Stimulated activated naive CD8-positive, alpha-beta T cell treated with anti-CD3 and anti-CD28 coated beads, Interleukin-15, Interleukin-2, amounts not matched to agents 100 U/mL and 50 U/mL, for 24 hours (primary cell): ENCODE measurements at places on chromosomes 11 and 22.

DNA sequence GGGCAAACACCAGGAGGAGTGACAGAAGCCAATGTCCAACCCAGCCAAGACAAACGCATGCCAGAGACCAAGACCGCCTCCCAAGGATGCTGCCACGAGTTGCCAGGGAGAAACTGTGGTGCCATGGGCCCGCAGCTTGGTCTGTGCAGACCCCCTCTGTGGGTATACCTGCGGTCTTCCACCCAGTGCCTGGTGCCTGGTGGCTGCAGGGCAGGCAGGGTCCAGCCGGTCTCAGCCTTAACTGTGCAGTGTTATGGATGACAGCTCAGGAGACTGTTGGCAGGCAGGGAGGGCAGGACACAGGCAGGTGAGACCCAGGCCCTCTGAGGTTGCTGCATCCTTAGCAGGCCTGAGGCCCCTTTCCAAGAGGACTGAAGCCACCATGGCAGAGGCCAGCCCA lies 97.9 kb downstream of the MED15 start:
- no peak for DNase-seq

GRCh38 chr22:38712486-38713207 lies 6.9 kb downstream of the GTPBP1 start:
- DNase-seq: no peak

DNA sequence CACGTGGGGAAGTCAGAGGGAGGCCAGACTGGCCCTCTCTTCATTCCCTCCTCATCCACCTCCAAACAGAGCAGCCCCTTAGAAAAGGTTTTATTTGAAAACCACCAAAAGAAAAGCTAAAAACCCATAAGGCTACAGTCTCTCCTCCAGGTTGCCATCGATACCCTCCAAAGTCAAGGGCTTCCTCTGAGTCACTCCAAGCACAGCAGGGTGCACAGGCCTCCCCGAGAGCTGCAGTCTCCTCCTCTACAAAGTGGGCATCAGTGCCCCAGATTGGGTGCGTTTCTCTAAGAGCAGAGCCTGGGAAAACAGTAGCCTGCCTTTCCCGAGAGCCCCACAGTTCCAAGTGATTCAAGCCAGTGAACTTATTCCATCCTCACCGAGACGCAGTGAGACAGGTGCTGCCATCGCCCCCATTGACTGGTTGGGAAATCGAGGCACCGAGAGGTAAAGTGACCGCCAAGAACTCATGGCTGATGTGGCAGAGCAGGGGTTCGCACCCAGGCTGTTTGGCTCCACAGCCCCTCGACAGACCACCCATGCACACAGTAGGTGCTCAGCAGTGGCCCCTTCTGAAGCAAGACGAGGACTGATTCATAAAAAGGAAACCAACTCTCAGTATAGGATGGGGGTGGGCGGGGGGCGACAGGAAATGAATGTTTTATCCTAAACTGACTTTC lies 91.7 kb upstream of the SHISAL1 start:
- no peak for DNase-seq

DNA sequence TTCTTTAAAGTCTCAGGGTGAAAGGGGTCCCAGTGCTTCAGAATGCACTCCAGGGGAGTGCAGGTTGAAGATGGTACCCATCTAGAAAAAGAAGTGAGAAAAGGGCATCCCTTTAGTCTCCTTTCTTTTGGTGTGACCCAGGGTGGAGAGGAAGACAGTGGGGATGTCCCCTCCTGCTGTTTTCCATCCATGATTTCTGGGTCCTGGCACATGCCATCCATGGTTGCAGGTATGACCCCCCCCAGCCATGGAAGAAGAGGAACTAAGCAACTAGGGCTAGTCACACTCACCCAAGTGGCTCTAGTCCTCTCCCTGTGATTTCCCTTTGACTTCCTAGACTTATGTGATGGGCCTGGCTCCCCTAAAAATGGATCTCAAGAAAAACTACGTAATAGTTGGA lies 15.9 kb upstream of the EI24 start:
- no peak for DNase-seq

DNA sequence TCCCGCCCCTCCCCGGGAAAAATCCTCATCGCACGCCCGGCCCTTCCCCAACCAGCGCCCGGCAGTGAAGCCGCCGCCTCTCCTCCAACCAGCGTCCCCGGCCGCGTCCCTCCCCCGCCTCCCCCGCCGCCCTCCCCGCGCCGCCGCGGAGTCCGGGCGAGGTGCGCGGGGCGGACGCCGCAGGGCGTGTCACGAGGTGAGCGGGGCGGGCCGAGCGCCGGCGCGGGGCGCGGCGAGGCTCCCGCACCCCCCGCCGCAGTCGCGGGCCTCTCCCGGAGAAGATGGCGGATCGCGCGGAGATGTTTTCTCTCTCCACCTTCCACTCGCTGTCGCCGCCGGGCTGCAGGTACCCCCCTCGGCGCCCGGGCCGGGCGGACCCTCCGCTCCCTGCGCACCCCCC lies at the start of gene MAPK8IP2:
Gene MAPK8IP2 (plus strand): TSS at position 256 of the 400 bp plus-strand sequence. CDS start 26 bp downstream, at position 282.
- DNase-seq: no peak

GRCh38 chr11:8642196-8642841 lies 40.1 kb downstream of the TRIM66 start:
- no peak for DNase-seq

DNA sequence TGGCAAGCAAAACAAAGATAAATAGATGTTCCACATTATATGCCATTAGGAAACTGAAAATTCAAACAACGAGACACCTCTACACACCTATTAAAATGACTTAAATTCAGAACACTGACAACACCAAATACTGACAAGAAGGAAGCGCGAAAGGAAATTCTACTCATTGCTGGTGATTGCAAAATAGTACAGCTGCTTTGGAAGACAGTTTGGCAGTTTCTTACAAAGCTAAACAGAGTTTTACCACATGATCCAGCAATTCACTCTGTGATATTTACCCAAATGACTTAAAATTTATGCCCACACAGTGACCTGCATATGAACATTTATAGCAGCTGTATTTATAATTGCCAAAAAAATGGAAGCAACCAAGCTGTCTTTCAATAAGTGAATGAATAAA lies 232.6 kb downstream of the CASP12 start:
- DNase-seq: no peak

DNA sequence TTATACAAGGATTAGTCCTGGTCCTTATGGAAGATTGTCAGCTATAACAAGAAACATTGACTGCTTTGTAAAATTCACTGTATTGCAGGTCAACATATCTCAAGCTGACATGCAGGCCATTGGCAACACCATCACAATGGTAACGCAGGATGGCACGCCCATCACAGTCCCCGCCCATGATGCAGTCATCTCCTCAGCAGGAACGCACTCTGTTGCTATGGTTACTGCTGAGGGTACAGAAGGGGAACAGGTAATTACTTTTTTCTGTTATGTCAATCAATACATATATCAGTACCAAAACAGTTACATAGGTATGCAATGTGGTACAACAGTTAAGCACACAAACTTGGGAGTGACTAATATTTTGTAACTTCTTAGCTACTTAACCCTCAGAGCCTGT lies 55.3 kb downstream of the ZNF143 start:
- DNase-seq: no peak

DNA sequence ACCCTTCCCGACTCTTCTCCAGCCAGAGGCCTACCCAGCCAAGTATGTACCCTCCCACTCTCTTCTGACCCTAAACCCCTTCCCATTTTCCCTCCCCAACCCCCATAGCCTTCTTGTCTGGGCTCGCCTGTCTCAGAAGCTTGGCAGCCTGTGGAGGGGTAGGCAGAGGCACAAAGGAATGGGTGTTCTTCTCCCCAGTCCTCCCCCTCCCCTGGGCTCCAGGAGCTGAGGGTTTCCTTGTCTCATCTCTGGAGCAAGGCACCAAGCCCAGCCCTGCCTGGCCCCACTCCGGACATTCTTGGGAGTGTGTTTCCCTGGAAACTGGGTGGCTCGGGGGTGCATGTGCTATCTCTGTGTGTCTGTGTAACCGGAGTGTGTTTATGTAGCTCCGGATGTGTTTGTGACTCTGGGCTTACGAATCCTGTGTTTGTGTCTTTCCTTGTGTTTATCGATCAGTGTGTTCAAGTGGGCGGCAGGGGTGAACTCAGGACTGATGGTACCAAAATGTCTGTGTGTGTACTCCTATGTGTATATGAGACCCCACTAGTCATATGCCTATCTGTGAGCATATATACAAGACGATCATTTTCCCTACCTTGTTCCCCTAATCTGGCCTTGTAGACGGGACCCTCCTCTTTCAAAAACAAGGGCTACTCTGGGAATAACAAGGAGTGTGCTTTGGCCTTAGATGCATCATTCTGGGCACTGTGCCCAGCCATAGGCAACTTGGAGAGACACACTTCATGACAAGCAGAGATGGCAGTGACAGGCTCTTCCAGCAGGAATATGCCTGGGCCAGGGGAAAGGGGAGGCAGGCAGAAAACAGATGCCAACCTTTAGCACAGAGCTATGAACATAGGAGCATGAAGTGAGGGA lies 10.9 kb downstream of the PHLDB1 start:
- DNase-seq: no peak

- no peak for DNase-seq
Observed at GRCh38 chr11:71500601-71501021, 26.5 kb upstream of the KRTAP5-7 start.

GRCh38 chr11:126694065-126694625 lies 306.4 kb downstream of the KIRREL3 start:
- DNase-seq: no peak

DNA sequence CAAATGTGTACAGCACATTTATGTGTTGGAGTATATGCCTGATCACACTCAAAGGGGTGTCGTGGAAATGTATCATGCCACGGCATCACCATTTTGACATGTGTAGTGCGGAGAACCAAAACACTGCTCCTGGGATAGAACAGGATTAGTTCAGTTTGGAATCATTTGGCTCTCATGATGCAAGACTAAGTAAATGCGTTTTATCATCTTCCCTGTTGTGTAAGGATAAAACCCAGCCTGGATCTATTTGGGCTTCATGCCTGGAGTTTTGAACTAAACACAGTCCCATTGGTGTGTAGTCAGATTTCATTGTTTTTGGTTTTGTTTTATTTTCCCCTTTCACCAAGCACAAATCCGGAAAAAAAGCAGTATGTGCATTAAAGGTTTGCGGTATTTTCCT lies 574.3 kb downstream of the NTM start:
- no peak for DNase-seq

DNA sequence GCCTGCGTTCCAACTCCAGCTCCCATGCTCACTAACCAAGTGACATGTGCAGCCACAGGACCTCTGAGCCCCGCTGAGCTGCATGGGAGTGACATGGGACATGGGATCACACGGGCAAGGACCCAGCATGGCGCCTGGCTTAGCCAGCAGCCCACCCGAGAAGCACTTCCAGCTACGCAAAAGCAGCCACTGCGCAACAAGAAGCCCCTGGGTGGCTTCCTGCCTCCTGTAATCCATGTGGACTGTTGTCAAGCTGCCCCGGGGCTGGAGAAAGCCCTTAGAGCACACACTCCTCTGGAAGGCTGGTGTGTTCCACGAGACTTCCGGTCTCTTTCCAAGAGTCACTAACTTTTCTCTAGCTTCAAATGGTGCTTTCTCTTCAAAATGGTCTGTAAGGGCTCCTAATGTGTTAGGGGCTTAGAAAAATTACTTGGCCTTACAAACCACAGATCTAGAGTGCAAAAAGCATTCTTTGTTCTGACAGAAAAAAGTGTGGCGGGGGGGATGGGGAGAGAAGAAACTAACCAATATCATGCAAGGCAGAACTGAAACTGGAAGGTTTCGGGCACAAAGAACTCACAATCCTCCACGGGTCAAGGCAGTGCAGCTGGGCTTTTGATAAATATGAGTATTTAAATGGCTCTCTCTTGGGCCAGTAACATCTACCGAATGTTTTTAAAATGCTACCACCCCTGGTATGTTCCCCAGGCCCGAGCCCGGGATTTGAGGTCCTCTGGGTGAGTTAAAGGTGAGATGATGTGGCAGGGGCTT lies 5.5 kb downstream of the C11orf24 start:
- no peak for DNase-seq

DNA sequence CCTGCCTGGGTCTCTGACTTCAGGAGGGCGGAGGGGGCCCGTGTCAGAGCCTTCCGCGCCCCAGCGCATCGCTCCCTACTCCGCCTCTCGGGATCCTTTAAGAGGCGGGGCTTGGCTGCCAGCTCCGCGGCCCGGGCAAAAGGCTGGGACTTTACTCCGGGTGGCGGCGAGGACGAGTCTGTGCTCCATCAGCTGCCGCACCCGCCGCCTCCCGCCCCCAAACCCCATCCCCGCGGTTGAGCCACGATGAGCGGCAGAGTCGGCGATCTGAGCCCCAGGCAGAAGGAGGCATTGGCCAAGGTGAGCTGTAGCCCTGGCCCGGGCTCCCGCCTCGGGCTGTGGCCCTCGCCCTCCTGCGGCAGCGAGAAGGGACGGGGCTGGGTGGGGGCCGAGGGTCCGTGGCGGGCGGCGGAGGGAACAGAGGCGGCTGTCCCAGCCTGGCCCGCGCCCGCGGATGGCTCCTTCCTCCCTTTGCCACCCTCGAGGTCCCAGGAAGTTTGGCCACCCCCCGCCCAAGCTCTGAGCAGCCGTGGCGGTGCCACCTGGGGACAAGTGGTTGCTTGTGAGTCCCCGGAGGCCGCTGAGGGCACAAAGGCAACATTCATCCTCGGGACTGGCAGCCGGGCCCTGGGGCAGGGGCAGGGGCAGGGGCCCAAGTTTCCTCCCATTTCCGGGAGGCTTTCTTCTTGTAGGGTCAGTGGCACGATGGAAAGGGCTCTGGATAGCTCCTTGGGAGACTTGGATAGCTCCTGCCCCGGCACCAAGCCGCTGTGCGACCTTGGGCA lies at the start of gene SEC14L2:
Gene SEC14L2 (plus strand): TSS at position 148 of the 785 bp plus-strand sequence. CDS start 99 bp downstream, at position 247.
- peak; percentile 78 for DNase-seq

DNA sequence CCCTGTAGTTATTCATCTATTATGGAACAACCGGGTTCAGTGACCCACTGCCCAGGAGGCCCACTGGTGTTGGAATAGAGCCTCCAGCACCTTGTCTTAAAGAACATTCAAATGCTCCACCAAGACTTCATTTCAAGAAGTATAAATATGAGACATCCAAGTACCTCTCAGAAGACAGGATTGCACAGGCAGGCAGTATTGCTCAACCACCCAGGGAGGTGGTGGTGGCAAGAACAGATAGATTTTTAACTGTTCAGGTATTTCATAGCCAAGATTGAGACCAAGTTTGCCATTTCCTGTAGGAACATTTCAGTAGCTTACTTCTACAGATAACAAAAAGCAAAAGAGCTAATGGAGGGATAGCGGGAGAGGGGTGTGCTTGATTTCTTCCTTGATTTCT lies 78.7 kb downstream of the COMMD9 start:
- DNase-seq: no peak

GRCh38 chr11:129598378-129598777 lies 217.3 kb upstream of the TMEM45B start:
- DNase-seq: no peak

GRCh38 chr22:24416095-24416494 lies 11.3 kb upstream of the ADORA2A start:
- no peak for DNase-seq
